CD4-positive, alpha-beta memory T cell (primary cell): ENCODE measurements at places on chromosomes 5 and 9. TPM values are rescaled to one million over a fixed set of nuclear protein-coding genes. Genes with fewer than 3 reads are reported as not detected.

Gene IFNE
- not detected for polyA plus RNA-seq

Gene LIFR
- not detected for polyA plus RNA-seq

DNA sequence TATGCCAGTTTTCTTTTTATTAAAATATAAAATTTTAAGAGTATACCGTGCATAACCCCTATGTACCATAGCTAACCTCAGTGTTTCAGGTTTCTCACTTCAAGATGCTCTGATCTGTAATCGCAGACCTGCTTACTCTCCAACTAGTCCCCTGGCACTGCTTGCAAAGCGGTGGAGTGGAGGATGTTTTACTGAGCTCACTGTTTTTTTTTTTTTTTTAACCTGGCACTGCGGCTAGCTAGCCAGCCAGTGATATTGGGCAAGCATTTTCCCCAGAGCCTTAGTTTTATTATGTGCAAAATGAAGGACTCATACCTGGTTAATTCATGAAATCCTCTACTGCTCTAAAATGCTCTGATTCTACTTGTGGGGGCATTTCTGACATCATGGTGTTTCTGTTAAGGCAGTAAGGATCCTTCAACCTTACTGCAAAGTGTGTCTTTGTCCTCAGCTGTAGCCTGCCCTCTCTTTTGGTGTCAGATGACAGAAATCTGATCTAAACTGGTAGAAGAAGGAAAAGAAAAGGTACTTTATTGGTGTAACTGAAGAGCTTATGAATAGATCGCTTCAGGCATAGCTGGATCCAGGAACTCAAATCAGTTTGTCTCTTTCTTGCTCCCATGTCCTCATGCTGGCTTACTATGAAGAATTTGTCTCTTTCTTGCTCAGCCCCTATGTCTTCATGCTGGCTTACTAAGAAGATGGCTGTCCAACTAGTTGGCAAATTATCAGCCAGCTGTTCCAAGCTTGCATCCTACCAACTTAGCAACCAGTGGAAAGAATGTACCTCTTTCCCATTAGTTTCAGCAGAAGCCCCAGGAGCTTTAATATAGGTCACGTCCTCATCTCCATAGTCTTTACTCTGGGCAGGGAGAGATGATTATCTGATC, 59.8 kb downstream of the DOCK2 start:
- no peak for DNase-seq

DNA sequence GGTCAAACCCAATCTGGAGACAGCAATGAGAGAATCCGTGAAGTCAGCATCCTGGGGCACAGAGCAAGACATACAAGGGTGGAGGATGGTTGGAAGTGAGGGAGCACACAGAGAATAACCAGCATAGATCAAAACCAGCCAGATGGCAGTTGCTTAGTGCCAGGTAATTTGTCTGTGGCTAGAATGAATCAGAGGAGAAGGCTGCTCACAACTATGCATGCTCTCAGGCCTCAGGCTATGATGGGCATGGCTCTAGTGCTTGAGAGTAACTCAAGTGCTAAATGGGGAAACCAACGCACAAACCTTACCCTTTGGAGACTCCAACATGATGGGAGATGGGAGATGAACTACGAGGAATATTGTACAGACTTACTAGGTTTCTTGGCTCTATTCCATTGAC, 160.8 kb downstream of the DMRT2 start:
- DNase-seq, result no peak

- DNase-seq, result no peak
Observed at GRCh38 chr5:77333036-77333435, 122.6 kb downstream of the PDE8B start.
